M059J (cell line): ENCODE measurements at places on chromosomes 2 and 18. TPM values are rescaled to one million over a fixed set of nuclear protein-coding genes. Genes with fewer than 3 reads are reported as not detected.

DNA sequence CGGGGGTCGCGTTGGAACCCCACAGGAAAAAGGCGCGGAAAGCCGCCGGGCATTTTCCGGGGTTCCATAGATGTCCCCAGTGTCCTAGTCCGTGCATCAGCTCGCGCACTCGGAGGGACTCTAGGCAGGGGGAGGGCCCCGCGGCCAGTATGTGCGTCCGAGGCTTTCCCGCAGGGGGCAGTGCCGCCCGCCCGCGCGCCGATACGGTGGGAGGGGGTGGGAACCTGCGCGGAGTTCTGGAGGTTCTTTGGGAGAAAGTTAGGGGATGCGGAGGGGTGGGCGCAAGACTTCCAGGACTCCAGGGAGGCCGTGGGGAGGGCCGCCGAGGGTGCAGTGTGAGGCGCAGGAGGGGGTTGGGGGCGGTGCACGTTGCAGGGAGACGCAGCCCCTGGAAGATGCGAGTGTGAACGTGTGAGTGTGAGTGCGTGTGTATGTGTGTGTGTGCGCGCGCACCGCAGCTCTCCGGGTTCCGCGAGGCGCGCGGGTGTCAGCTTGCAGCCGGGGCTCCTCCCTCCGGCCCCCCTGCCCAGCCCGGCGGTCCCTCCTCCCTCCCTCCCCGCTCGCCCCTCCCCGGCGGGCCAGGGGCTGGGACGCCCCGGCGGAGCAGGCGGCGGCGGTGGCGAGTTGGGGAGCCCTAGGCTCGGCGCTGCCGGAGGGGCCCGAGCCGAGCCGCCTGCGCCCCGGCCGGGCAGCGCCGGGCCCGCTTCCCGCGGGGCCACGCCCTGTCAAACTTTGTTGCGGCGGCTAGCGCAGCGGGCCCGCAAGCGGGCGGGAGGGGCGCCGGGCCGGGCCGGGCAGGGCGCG is at the start of gene TCF7L1:
Gene TCF7L1, plus strand, starts transcription at position 559 of the 804 bp plus-strand sequence. CDS start 293 bp downstream, outside the sequence.
- DNase-seq: peak; percentile 56

GRCh38 chr2:192298664-192299063 is 103.9 kb upstream of the TMEFF2 start:
- DNase-seq: peak; percentile 7

GRCh38 chr2:108215794-108216211 is 24.0 kb upstream of the SULT1C3 start:
- DNase-seq: peak; percentile 65

AMER3 gene
- total RNA-seq: not detected in 2 replicates

AAMP gene
- 108 and 153 TPM in 2 replicates for total RNA-seq

CYP20A1 gene
- 16.9 and 19.9 TPM in 2 replicates for total RNA-seq

GRCh38 chr2:159022019-159022418 is 53.6 kb downstream of the TANC1 start:
- DNase-seq: no peak

C2orf15 gene
- total RNA-seq: 0.39 and 1.4 TPM in 2 replicates

GRCh38 chr2:106193690-106193976 is 468 bp downstream of the UXS1 start:
- no peak for DNase-seq

GATA6 gene
- 4.1 and 4.6 TPM in 2 replicates for total RNA-seq

C2orf81 gene
- total RNA-seq: 0.57 and 1.6 TPM in 2 replicates

DNA sequence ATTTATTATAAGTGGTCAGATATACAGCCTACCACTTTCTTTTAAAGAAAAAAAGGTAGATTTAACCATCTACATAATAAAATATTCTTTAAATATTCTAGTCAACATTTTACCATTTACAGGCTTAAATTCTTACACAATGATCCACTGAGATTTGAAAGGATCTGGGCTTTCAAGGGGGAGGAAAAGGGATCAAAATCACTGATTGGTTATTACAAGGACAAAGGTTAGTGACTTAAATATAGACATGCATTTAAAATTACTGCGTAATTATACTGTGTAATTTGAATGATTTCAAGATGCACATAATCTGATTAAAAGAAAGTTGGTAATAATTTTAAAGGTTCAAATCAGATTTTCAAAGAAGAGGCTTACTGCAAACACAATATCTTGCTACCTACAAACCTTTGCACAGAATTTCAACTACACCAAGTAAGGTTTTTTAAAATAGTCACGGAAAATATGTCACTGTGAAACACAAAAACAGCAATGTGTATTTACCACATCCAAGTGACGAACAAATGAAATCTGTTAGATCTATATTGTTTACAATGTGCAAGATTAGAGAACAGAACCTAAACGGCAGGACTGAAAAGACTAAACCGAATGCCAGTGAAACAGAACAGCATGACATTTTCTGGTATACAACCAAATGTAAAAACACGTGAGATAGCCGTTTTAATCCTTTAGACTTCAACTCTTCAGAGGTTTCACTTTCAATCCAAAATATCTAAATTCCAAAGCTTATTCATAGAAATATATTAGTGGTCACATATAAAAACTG is 40.8 kb downstream of the RTN4 start:
- DNase-seq: no peak
